Glutamatergic neuron (in vitro differentiated cells): ENCODE measurements at places on chromosomes 1 and 21.

GRCh38 chr1:202576816-202577215, 133.4 kb downstream of the SYT2 start:
- no peak for DNase-seq

GRCh38 chr1:162093095-162093494, 23.6 kb downstream of the NOS1AP start:
- no peak for DNase-seq

DNA sequence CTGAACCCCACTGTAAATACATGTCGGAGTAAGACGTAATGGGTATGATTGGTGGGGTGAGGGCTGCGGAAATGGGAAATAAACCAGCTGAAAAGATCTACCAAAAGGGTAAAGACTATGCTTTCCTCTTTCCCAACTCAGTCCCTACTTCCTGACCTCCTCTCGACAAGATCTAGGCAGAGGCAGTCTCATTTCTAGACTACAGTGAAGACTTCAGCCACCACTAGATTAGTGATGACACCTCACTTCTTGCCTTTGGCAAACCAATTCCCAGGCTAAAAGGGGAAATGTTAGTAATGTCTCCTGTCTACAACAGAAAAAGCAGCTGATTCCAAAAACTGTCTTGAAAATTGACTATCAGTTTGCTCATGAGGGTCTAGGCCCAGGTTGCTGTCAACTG, 219.9 kb downstream of the ASTN1 start:
- DNase-seq = no peak

DNA sequence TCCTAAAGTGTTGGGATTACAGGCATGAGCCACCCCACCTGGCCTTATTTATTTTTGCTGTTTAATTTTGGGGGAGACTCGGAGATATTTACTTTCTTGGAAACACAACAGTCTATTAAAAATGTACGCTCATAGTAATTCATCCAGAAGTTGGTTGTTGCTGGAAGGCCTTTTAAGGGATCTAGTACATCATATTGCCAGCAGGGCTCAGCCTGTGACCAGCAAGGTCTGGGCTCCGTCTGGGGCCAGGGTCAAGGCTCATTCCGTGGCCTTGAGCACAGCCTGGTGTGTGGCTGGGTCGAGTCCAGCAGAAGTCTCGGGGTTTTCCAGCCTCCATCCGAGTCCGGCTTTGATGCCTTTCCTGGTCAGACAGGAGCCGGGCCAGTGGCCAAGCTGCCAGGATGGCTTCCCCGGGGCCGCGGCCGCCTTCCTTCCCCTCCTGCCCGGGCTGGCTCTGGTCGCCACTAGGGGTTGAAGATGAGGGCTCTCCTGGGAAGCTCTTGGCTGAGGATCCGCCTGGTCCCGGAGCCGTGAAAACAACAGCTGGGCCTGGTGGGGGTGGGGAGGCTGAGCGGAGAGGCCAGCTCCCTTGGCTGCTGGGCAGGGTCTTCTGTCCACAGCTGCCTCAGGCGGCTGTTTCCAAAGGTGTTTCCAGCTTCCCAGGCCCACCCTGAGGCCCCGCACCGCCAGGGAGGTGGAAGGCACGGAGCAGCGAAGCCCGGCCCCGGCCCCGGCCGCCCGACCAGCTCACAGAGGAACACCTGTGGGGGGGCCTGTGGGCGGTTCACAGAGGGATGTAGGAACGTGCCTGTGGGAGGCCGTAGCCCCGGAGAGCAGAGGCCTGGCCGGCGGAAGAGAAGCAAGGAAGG, 5.1 kb upstream of the VWA1 start:
- peak; percentile 86 for DNase-seq

GRCh38 chr1:208164609-208165008, 79.6 kb downstream of the PLXNA2 start:
- peak; percentile 53 for DNase-seq
